T47D (cell line): ENCODE measurements at places on chromosomes 1 and 21.

GRCh38 chr1:224348137-224348536, 8.5 kb upstream of the CNIH4 start:
- DNase-seq = no peak

DNA sequence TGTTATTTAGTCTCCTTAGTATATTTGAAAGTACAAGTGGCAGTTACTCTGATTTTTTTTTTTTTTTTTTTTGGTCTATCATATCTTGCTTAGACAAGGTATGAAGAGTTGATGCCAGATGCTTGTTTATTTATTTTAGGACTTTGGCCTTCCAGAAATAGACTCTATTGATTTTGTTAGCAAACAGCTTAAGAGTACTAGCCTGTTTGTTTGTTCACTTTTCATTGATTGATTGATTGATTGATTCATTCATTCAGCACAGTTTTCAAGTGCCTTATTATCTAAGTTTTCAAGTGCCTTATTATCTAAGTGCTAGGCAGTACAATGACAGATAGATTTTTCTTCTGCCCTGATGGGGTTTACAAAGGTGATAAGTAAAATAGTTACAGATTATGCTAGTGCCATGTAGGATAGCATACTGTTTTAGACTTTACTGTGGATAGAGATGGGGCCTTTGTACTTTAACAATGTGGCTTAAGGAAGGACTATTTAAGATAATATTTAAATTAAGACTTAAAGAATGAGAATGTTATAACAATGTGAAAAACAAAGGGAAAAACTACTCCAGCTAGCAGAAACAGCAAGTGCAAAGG, 50.5 kb downstream of the MTF2 start:
- no peak for DNase-seq

GRCh38 chr1:186474208-186474607, 13.3 kb upstream of the PDC start:
- DNase-seq = peak; percentile 16

DNA sequence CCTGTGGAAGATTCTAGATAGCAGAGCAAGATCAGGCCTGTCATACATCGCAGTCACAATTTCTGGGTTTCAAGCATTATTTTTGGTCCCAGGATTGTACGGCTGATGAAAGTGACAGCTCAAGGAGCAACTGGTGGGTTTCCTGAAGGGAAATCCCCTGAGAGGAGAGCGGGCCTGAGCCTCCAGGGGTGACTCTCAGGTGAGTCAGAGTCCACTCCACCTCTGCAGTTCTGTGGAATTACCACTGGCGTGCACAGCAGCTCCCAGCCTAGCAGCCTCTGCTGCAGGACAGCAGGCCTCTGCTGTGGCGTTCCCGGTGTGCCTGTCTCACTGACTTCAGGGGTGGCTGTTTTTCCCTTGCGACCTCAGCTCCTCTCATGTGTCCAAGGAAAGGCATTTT, 24.4 kb downstream of the SLC66A1 start:
- DNase-seq = no peak

DNA sequence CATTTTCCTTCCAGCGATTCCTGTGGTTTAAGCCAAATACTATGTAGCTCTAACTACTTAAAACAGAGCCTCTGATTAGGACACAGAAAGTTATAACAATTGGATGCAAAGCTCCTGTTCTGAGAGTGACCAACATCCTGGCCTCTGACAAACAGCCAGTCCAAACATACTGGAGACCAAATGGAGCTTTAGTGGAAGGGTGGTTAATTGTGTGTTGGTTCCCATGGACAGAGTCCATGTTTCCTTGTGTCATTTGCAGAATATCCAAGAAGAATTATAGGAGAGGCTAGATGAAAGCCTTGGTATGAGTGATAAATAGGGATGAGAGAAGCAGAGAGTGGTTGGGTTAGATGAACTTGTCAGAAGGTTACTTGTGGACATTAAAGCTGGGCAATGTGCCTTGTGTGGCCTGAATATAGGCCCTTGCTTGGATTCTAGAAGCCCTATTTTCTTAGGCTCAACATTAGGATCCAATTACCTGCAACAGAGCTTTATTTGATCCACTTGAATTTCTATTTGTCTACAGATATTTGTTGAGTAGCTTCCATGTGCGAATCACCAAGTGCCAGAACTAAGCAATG, 180.5 kb upstream of the GORAB start:
- no peak for DNase-seq

- peak; percentile 49 for DNase-seq
Observed at GRCh38 chr1:50968821-50969610, 1.0 kb upstream of the CDKN2C start.

DNA sequence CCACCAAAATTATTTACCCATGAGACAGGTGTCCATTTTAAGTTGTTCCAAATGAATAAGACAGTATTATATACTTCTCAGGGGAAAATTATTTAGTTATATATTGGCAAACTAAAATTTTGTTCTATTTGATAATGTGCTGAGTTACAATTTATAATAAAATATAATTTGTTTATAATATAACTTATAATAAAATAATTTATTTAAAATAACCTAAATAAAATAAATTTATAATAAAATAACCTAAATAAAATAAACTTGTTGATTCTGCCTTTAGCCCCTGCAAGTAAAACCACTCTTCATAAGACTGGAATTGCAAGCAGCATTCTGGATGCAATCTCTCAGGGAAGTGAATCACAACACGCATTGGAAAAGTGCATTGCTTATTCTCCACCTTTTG, 69.6 kb downstream of the RAVER2 start:
- no peak for DNase-seq

- no peak for DNase-seq
Observed at GRCh38 chr1:114108751-114109255, 44.9 kb downstream of the SYT6 start.

DNA sequence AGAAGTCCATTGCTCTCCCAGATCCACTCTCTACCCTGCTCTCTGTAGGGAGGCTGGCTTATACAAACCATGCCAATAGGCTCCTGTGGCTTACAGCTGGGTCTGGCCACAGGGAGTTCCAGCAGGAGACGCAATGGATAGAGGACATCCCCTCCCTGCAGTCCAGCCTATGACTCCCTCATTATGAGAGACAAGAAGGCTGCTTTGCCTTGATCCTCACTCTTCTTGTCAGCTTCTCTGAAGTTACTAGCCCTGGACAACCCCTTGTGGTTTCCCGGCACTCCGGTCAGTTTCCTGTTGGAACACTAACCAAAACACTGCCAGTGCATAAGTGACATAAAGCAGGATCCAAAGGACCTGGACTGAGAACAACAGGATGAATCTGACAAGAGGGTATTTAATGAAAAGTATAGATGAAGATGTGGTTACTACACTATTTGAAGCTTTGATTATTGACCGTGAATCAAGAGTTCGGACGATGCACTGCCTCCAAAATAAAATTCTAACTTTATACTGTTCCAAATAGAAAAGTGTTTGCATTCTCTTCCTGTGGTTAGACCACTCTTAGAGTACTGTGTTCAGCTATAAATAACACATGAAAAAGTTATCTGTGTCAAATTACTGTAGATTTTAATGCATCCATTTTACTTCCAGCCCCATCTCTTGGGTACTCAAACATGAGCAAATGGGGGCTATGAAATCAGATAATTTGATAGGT, 32.7 kb upstream of the ZNF326 start:
- no peak for DNase-seq

- DNase-seq = no peak
Observed at GRCh38 chr1:34167389-34167788, 2.4 kb upstream of the CSMD2 start.

GRCh38 chr21:44063151-44063912, 43.9 kb upstream of the PWP2 start:
- DNase-seq = no peak

- DNase-seq = no peak
Observed at GRCh38 chr1:15886611-15887167, 39.2 kb downstream of the SPEN start.

GRCh38 chr1:104932949-104933679, 1183.4 kb downstream of the AMY1C start:
- DNase-seq = no peak

GRCh38 chr1:248884632-248885295, 21.3 kb upstream of the PGBD2 start:
- DNase-seq = no peak

DNA sequence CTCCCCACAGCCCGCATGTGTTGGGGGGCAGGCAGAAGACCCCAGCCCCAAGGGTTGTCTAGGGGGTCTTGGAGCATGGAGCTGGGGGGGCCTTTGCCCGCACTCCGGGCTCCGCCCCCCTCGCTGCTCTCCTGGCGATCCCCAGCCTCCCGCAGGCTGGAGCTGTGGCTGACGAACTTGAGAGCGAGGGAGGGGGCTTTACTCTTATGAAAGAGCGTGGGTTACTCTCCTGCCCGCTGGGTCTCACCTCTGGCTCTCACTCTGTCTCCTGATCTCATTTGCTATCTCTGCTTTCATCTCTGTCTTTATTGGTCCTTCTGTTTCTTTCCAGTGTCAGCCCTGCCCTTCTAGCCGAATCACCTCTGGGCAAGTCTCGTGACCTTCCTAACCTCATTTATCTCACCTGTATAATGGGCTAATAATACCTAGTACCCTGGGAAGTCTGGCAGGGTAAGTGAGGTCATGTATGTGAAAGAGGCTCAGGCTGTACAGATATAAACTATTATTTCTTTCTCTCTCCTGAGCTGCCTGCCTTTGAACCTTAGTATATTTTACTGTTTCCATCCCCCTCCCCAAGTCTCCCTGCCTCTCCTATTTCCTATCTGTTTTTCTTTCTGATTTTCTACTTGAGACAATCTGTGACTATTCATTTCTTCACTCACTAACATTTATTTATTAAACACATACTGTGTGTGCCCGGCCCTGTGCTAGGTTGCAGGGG, 731 bp downstream of the EFNA4 start:
- DNase-seq = peak; percentile 54

DNA sequence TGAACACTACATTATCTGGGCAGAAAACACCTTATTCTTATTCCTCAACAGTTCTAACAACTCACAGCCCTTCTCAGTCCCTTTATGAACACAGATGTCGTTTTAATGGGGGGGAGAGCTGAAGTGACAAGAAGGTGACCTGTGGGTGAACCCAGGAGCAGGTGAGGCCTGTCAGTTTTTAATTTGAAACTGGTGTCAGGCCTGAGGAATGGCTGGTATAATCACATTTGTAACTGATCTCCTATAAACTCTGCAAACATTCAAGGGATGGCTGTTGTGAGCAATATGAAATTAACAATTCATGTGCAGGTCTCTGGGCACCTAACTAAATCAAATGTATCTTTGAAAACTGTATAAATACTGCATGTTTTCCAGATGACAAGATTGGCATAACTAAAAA, 362.1 kb upstream of the NR5A2 start:
- DNase-seq = no peak

GRCh38 chr21:30337772-30338171, 278 bp upstream of the KRTAP27-1 start:
- no peak for DNase-seq

- DNase-seq = no peak
Observed at GRCh38 chr1:215606036-215606435, 38.9 kb downstream of the KCTD3 start.

- no peak for DNase-seq
Observed at GRCh38 chr1:165494949-165495857, 48.6 kb upstream of the LRRC52 start.

DNA sequence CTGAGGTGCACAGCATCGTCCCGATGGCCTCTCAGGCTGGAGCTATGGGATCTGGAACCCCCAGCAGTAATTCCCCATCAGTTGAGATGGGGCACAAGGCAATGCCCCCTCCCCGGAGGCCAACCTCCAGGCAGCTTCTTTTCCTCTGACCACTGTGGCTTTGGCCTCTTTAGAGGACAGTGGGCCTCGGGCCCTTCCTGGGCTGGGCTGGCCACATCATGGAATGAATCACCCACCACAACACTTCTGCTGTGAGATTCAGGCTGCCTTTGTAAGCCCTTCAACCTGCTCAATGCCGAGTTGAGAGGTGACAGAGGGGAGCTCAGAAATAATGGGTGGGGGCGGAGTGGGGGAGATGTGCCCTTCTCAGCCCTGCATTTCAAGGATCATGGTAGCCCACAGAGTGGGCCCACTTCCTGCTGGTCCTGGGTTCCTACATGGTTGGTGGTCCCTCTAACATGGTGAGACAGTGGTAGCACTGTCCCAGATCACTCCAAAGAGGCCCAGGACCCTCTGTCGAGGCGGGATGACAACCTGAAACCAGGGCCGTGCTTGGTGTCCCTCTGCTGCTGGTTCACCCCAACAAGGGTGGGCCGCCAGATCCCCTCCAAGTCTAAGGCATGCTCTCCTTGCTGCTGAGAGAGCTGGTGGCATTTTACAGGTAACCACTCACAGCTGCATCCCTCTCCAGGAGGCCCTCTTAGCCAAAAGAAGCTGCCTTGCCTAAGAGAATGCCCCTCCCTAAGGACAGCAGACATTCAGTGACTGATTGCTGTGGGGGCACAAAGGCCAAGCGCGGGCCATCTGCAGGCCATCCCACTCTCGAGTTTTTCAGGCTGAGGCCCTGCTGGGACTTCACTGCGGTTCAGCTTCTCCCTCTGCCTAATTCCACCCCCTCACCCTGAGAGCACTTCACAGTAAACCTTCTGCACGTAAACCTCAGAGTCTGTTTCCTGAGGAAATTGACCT, 29.7 kb upstream of the EVA1B start:
- DNase-seq = no peak

DNA sequence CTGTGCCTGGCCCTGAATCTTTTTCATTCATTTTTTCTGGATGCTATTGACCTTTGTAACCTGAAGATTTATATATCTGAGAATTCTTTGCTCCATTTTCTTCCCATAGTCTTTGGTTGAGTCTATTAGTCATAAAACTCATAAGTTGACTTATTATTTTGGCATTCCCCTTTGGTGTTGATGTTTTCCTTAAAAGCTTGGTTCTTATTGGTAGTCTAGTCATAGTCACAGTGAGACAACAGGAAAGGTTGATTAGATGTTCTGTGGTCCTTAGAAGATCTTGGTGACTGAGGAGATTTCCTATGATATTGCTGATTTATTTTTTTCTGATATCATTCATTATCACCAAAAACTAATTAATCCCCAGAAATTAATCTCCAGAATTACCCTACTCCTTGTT, 86.2 kb downstream of the PTPRC start:
- no peak for DNase-seq

DNA sequence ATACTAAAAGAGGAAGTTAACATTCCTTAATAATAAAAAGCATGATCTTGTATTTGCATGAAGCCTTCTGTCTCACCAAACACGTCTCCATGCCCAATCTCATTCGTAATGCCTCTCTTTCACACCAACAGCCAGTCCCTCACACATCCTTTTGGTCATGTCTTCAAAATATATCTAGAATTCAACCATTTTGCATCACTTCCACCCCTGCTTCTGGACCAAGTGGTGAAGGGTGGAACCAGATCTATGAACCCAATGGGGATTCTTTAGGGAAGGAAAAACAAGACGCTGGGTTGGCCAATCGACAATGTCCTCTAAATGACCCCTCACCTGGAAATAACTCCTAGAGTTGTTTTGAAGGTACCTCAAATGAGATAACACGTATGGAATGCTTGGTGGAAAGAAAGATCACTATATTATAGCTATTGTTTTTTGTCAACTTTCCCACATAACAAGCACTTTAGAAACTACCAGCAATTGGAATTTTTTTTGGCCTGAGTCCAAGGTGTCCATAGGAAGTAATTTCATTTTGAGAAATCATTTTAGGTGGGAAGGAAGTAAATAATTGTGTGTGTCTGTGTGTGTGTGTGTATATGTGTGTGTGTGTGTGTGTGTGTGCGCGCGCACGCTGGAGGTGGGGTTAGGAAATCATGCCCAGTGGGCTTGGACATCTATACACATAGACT, at the start of gene KCNA10:
Gene KCNA10 (minus strand): TSS at position 51 of the 686 bp plus-strand sequence. CDS start 388 bp downstream, outside the sequence.
- no peak for DNase-seq

GRCh38 chr1:216209125-216209524, 214.1 kb downstream of the USH2A start:
- no peak for DNase-seq

GRCh38 chr1:117231748-117232373, 21.1 kb upstream of the VTCN1 start:
- no peak for DNase-seq
